Esophagus squamous epithelium (tissue), 5 donors: ENCODE measurements at places on chromosomes 1 and 21. TPM values are rescaled to one million over a fixed set of nuclear protein-coding genes. Genes with fewer than 3 reads are reported as not detected.

- no peak for DNase-seq
Measured at GRCh38 chr1:186187601-186188000, 187.5 kb downstream of the TPR start.

- no peak for DNase-seq
Measured at GRCh38 chr1:110864287-110864686, 8.7 kb upstream of the CD53 start.

ANXA9 gene
- 3.4 TPM for total RNA-seq

DNA sequence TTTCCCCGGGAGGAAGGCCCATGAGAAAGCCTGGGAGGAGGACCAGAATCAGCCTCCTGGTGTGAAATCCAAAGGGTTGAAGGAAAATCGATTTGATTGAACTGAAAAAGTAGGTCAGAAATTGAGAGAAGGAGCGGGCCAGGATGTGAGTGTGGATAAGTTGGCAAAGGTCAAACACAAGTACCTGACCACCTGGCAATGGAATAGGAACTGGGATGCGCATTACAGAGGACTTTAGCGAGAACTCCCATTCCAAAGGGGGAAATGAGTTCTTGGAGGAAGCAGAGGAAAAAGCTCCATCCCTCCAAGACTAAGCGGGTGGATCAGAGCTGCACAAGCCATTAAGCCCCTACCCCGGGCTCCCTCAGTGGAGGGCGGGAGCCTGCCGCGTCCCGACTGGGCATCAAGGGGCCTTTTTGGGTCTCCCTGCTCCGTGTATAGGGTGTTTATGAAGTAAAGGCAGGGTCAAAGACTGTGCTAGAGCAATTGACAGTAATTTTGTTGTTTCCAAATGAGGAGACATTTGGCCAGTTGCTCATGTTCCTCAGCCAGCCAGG is 56.4 kb downstream of the TGFB2 start:
- DNase-seq = no peak

- no peak for DNase-seq
Measured at GRCh38 chr1:86633921-86634320, 70.5 kb upstream of the SH3GLB1 start.
